Right renal pelvis (tissue), 4 donors: ENCODE measurements at places on chromosomes 12 and 14. TPM values are rescaled to one million over a fixed set of nuclear protein-coding genes. Genes with fewer than 3 reads are reported as not detected.

RHOF gene
- polyA plus RNA-seq, result 8.6 TPM

DNA sequence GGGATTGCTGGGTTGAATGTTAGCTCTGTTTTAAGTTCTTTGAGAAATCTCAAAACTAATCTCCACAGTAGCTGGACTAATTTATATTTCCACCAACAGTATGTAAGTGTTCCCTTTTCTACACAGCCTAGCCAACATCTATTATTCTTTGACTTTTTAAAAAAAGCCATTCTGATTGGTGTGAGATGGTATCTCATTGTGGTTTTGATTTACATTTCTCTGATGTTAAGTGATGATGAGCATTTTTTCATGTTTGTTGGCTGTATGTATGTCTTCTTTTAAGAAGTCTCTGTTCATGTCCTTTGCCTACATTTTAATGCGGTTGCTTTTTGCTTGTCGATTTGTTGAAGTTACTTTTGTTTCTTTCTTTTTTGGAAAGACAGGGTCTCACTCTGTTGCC lies 301.1 kb upstream of the OR4E1 start:
- DNase-seq, result no peak

DNA sequence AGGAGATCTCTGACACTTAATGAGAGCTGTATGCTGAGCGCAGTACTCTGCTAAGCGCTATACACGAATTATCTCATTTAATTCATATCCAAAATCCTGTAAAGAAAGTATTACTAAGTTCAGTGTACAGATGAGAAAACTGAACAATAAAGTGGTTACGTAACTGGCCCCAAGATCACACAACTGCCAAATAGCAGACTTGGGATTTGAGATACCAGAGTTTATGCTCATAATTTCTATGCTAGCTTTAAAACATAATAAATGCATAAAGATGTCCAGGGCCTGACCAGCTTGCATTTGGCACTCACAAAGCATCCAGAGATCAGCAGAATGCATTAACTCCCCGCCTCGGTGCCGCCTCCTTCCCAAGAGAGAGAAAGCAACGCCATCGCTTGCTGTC lies 83.2 kb upstream of the PWP1 start:
- no peak for DNase-seq

DNA sequence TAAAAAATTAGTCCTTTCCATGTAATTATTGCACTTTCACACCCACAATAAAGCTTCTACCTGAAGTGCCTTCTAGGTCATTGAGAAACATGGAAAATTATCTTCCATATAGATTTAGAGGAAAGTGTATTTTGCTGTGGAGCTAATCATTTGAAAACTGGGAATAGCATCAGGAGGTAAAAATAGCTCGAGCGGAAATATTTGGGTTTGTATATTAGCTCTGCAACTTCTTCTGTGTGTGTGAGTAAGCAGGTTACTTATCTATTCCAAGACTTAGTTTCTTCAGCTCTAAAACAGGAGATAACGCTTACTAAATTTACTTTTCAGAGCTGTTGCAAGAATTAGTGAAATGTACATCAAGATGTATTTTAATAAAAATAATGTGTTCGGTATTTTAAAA lies 95.0 kb upstream of the MON2 start:
- DNase-seq, result no peak

- DNase-seq, result no peak
Observed at GRCh38 chr14:81591266-81591665, 57.6 kb upstream of the SEL1L start.

FAM186B gene
- 1.00 TPM for polyA plus RNA-seq

PTPRR gene
- 0.65 TPM for polyA plus RNA-seq

- peak; percentile 76 for DNase-seq
Observed at GRCh38 chr14:103910262-103910935, 17.9 kb upstream of the TDRD9 start.

RHOJ gene
- polyA plus RNA-seq, result 18.3 TPM

SSPN gene
- polyA plus RNA-seq, result 12.9 TPM

DNA sequence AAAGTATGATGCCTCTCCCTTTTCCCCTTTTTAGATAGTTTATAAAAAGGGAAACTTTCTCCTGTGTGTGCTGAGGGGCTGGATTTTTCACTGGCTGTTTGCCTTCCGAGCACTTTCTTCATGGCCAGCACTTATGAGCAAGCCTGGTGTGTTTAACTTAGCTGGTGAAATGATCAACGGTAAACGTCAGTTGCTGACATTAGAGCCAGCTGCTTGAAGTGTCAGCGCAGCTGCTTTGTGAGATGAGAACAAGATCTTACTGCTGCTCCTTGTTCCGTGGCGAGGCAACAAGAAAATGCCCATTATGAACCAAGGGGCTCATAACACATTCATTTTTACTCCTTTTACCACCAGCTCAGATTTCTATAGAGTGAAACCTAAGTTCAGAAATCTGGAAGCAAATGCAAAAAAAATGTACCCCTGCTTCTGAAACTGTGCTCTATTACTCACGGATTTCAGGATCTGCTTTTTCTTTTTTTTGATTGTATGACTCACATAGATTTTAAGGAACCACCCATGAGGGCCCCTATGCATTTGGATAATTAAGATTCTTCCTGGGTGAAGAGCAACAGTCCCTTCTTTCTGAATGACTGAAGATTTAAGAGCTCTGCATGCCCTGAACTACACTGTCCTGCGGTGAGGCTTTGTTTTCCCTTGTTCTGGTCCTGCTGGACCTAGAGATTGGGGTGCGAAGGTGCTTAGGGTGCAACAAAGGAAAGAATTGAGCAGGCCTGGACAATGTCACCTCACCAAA lies 74.3 kb upstream of the CPM start:
- DNase-seq, result no peak

- no peak for DNase-seq
Observed at GRCh38 chr12:50101663-50102062, 2.1 kb upstream of the GPD1 start.

COA8 gene
- 47.1 TPM for polyA plus RNA-seq

GRCh38 chr12:75720812-75721641 lies 209.6 kb upstream of the KRR1 start:
- DNase-seq, result no peak

DNA sequence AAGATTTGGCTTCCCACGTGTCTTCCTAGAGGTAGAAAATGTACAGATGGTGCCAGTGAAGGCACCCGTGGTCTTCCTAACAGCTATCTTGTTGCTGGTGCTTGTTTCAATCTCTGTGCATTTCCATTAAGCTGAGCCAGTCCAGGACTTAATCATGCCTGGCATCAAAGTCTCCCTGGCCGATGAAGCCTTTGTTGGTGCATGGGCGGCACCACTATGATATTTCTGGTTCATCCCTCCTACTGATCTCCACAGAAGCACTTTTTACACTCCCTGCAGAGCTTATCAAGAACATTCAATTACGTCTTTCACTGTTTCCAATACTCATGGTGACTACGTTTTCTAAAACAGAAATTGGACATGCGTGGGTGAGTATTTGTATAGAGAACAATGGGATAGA lies 128.4 kb downstream of the TTC8 start:
- no peak for DNase-seq

TAS2R8 gene
- polyA plus RNA-seq, result not detected

GRCh38 chr12:57244312-57244696 lies 6.7 kb downstream of the STAC3 start:
- no peak for DNase-seq

A2M gene
- 247 TPM for polyA plus RNA-seq

- no peak for DNase-seq
Observed at GRCh38 chr12:97109441-97109840, 202.4 kb downstream of the NEDD1 start.

DNA sequence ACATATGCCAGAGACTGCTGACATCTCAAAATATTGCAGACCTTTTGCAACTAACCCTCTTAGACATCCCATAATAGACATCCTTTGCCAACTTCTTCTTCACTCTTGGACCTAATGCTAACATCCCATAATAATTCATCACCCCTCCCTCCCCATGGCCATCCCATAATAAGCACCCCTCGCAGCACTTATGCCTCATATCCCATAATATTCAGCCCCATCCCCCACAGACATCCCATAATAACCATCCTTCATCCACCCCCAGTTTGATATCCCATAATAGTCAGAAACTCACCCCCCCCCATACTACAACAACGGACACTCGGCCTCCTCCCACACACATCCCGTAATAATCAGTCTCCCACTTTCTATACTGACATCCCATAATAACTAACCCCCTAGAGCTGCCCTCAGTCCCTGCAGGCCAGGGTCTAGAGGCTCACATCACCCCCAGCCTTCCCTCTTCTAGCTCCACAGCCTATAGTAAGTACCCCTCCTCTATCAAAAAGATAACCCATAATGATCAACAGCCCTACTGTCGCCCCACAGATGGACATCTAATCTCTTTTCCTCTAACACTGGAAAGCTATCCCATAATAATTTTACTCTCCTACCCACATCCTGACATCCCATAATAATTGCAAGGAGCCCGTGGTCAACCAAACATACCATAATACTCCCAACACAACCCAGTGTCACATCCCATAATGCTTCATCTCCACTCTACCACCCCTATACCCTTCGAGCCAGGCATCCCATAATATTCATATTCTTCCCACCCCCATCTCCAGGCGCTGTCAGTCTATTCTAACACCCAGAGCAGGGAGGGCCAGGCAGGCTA lies 792 bp upstream of the CHD4 start:
- DNase-seq, result no peak

DNA sequence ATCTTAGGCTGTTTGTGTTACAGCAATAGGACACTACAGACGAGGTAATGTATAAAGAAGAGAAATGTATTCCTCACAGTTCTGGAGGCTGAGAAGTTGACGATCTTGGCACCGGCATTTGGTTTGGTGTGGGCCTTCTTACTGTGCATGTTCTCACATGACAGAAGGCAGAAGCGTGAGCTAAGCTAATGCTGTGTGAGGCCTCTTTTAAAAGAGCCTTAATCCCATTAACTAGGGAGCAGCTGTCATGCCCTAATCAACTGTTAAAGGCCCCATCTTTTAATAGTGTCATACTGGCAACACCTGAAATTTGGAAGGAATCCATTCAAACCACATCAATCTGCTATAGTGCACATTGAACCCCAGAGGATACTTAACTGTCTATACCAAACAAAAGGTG lies 992.9 kb downstream of the GALC start:
- no peak for DNase-seq

GRCh38 chr12:124828264-124829007 lies 35.2 kb downstream of the SCARB1 start:
- DNase-seq, result no peak

DNA sequence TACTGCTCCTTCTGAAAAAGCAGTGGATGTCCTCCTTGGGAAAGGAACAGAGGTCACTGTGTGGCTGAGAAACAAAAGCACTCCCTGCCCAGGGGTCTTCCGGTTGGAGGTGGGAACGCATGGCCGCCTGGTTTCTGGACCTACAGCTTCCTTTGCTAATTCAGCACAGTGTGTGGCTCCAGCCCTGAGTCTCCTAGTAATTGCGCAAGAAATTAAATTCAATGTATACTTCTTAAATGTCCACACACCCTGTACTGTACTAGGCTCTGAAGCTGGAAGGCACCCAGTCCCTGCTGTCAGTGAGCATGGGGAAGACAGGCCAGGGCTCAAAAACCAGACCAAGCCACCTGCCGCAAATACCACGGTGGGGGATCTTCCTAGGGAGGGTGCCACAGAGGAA lies 13.4 kb downstream of the SLC24A4 start:
- no peak for DNase-seq
